Fibroblast of skin of scalp (primary cell): ENCODE measurements at places on chromosomes 2 and 18.
A peak's percentile ranks its signal among the peaks of the same experiment; 100 is the strongest.

DNA sequence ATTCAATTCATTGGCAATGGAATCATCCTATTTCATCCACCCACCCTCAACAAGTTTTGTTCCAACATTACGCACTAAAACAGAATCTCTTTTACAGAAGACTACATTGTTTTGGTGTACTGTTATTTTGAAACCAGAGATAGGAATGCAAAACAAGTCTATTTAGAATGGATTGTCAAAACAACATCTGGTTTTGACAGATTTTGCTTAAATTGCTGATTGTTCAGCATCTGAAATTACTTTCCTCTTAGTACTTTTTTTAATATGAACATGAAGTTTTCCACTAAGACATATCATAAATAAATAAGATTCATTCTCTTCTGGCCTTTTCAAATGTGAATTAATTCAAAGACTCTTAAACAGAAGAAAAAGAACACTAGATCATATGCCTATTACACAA is 323.9 kb upstream of the TFPI start:
- no peak for DNase-seq

- no peak for DNase-seq
These were observed 3.1 kb downstream of the EFR3B start for GRCh38 chr2:25044990-25045389.

DNA sequence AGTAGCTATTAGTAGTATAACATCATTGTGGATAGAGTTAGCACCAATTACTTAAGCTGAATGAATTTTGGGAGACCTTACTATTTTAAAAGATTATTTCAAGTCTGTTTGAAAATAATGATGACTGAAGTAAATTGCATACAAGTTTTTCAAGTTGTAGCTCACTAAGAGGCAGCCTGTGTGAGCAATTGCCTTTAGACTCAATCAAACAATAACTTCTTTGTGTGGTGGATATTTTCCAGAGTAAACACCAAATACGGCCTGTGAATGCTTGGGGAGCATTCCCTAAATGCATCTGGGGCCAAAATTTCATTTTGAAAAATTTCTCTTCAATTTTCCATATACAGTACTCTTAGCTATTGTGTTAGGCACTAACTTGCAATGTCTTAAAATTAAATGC is 7.9 kb downstream of the SERPINB12 start:
- no peak for DNase-seq

DNA sequence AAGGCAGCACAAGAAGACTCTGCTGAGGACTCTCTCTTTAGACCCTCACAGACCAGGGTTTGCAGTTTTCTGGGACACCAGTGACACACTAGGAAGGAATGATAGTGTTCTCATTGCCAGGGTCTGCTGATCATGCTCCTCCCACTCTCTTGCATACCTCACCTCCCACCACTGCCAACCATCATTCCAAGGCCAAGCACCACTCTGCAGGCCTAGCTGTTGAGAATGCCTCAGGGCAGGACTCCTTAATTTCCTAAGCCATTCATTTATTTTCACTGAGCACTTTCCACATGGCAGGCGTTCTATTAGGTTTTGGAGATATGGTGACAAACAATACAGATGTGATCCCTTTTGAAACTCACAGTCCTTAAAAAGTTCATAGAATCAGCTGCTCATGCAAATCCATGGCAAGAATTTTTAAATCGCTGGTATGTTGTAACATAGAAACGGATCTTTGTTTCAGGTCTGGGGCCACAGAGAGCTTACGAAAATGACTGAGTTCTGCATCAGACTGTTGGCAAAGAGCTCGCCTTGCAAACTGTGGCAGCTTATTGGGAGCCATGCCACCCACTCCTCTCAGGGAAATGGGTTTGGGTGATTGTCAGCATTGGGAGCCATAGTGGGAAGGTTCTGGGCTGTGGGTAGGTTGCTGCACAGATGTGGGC is 78.5 kb downstream of the XDH start:
- DNase-seq, result peak; percentile 89

DNA sequence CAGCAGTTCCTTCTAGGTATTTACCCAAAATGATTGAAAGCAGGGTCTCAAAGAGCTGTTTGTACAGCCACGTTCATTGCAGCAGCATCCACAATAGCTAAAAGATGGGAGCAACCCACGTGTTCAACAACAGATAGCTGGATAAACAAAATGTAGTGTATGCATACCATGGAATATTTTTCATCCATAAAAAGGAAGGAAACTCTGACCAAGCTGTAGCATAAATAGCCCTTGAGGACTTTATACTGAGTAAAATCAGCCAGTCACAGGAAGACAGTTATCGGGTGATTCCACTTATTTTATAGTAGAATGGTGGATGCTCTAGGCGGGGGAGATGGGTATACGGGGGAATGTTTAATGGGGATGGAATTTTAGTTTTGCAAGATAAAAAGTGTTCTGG is 7.5 kb downstream of the TRAPPC12 start:
- DNase-seq, result no peak

- no peak for DNase-seq
These were observed 14.1 kb upstream of the PLEKHH2 start for GRCh38 chr2:43622931-43623451.

GRCh38 chr2:186884587-186884986 is 35.6 kb upstream of the ZSWIM2 start:
- no peak for DNase-seq

GRCh38 chr2:38653380-38653714 is 12.6 kb upstream of the GALM start:
- DNase-seq, result no peak

GRCh38 chr2:208256192-208256782 is 1.4 kb upstream of the IDH1 start:
- no peak for DNase-seq

GRCh38 chr2:229815858-229816257 is 101.5 kb upstream of the DNER start:
- DNase-seq, result peak; percentile 47

- DNase-seq, result no peak
These were observed 19.6 kb downstream of the GPR35 start for GRCh38 chr2:240644859-240645301.

DNA sequence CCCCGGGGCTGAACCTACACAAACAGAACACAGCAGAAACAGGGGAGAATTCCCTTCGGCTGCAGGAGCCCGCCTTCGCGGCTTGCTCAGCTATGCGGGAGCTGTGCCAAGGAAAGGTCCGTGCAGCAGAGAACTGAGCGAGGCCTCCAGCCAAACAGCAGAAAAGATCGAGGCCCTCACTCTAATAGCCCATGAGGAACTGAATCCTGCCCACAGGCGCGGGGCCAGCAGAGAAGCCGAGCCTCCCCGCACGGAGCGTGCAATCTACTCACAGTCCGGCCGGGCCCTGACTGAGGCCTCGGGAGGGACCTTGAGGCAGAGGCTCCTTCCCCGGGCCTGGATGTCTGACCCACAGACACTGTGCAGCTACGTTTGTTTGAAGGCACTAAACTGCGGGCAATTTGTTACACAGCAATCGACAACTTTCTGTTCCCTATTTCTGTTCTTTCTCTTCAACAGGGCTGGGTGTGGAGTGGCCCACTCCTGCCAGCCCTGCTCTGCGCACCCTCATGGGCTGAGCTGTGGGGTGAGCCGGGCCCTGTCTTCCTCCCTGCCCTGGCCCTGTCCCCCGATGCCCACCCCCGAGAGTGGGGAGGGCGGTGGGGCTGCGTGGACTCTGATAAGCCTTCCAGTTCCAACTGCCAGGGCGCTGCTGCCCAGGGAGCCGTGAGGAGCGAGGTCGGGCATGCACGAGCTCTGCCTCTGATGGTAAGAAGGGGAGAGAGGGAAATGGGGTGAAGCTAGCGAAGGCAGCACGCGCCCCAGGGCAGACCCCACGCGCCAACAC is 13.7 kb downstream of the HES6 start:
- DNase-seq, result peak; percentile 37

- peak; percentile 23 for DNase-seq
These were observed 669.7 kb downstream of the TDRD15 start for GRCh38 chr2:21793461-21793860.

DNA sequence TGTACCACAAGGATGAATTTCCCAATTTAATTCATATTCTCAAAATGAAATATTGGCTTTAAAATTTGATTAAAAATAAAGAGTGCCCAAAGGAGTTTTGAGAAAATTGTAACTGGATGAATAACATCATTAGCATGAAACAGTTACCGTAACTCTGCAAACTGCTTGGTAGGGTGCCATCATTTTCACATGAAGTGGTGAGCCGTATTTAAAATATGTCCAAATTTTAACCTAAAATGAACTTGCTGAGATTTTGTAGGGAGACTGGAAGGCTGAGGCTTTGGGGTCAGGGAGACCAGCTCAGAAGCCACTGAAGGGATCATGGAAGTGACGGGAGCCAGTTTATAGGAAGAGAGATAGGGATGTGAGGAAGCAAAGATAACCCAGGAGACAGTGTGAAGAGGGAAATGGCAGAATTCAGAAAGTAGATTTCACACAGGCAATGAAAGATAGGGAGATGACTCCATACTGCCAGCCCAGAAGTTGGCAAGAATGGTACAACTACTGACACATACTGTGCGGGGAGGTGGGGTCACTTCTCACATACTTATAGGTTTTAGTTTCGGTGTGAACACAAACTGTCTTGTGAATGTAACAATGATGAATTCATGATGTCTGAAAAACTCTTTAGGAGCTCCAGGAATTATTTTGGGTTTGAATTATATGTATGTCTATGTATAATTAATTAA is 53.8 kb downstream of the EFEMP1 start:
- peak; percentile 92 for DNase-seq

DNA sequence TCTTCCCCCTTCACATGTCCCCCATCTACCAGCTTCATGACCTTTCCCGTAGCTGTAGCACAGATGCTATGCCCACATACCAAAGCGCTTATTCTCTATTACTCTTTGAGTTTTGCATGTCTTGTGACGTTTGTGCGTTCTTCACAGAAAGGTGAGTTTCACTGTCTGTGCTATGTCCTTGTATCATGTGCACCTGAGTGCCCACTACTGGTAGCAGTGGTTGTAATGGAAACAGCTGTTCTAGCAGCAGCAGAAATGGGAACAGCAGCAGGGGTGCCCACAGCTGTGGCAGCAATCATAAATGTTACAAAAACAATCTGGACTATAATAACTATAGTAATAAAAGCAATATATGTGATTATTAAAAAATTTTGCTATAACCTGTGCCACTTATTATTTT is 127.1 kb downstream of the STK39 start:
- no peak for DNase-seq

GRCh38 chr2:64533882-64534281 is 9.8 kb downstream of the AFTPH start:
- no peak for DNase-seq

DNA sequence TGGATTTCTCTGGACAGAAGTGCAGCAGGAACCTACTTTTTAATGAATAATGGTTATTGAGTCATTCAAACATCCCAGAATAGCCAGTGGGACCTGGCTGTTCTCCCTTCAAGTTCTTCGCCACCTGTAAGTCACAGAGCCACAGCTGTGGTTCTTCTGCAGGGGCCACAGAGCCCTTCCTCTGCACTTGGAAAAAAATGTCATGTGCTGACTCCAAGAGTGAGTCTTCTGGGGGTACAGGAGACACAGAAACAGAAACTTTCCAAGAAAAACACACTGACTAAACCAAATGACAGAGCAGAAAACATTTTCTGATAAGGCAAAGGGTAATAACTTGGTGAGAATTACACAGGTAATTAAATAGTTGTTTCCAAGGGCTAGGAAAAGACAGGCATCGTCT is 68.7 kb upstream of the FN1 start:
- DNase-seq, result no peak

- no peak for DNase-seq
These were observed 4.9 kb downstream of the ASAP2 start for GRCh38 chr2:9211496-9211895.

DNA sequence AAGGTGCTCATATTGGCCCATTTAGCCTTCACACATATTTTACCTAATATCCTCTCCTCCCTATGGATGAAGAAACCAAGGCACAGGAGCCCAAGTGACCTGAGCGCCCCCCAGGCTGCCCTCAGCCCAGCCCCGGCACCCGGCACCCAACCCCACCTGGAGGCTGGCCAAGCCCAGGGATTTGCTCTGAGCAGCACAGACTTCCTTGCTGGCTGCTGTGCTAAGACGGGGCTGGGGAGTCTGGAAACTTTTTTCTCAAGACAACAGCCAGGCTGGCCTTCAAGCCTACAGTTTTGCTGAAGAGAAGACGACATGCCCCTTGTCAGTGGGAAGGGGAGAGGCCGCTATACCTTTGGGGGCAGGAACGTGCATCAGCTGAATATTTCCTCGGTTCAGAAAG is 52.7 kb upstream of the LAMA1 start:
- DNase-seq, result no peak

- no peak for DNase-seq
These were observed 207.7 kb downstream of the MCFD2 start for GRCh38 chr2:46707909-46708308.

GRCh38 chr2:121075006-121075551 is 209.9 kb downstream of the TFCP2L1 start:
- DNase-seq, result peak; percentile 98

- DNase-seq, result no peak
These were observed 120.3 kb upstream of the NFATC1 start for GRCh38 chr18:79275461-79275860.

- DNase-seq, result no peak
These were observed 1.6 kb downstream of the SMAD7 start for GRCh38 chr18:48949050-48949605.

DNA sequence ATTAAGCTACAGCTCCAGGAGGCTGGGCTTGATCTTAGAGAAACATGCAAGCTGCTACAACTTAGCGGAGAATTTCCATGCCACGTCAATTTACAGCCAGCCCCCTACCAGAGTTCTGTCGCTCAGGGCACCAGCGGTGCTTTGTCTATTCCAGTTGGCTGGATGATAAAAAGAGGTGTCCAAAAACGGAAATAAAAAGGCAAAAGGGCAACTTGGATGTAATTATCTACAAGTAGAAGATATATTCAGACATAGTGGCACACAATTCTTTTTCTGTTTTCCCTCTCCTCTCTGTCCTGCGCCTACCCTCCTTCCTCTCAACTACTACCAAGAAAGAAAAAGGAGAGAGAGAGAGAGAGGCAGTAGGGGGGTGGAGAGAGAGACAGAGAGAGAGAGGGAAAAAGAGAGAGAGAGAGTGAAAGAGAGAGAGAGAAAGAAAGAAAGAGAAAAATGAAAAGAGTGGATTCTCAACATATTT is 363 bp upstream of the RFTN2 start:
- peak; percentile 87 for DNase-seq

GRCh38 chr2:40373111-40373510 is 78.8 kb downstream of the SLC8A1 start:
- DNase-seq, result no peak
